Activated CD8-positive, alpha-beta T cell treated with anti-CD3 and anti-CD28 coated beads for 36 hours (primary cell): ENCODE measurements at places on chromosomes 4 and X. TPM values are rescaled to one million over a fixed set of nuclear protein-coding genes. Genes with fewer than 3 reads are reported as not detected.

REPS2 gene
- not detected for total RNA-seq

DNA sequence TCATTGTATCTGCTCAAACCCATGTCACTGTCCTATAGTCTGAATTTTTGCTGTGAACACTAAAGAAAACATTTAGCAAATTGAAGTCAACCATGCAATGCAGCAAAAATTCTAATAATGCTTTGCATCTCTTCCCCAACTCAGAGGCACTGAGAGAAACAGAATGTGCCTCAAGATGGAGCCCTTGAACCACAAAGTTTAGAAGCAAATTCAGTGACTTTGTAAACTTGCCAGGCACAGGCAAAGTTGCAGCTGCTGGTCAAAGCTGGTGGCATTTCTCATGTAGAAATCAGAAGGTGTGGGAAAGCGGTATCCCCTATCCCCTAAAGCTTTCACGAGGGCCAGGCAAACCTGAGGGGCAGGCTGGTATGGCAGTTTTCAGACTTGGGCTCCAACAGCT, 121.7 kb upstream of the DIPK2B start:
- peak; percentile 23 for DNase-seq

JCHAIN gene
- total RNA-seq: not detected

DNA sequence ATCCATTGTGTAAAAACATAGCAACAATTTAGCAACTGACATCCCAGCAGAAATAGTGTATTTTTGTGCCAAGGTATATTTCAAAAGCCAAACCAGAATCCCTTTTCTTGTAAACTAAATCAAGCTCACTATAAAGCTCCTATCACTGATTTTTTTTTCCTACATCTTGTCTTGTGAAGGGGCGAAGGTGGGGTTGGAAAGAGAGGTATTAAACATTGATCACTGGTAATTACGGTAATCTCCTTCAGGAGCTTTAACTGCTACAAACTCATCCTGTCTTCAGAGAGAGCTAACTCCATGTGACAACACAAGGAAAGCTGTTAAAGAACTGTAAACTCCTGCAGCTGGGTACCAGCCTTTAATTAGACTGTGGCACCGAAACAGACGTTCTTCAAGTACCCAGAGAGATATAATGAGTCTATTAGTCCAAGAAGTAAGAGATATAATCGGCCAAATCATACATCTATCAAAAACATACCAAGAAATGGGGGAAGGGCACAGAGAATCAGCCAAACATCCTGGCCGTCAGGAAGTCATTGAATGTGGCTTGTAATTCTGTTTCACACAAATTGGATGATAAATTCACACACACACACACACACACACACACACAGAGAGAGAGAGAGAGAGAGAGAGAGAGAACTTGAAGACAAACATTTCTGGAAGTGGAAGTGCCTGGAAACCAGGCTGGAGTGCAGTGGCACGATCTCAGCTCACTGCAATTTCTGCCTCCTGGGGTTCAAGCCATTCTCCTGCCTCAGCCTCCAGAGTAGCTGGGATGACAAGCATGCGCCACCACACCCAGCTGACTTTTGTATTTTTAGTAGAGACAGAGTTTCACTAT, 111.9 kb upstream of the PPARGC1A start:
- no peak for DNase-seq

- DNase-seq: no peak
These were observed 501.8 kb upstream of the GALNT7 start for GRCh38 chr4:172666711-172667368.

RHOH gene
- 121 TPM for total RNA-seq

NLGN4X gene
- total RNA-seq: not detected
